ENCODE measurements at places on chromosomes 12 and 14.

DNA sequence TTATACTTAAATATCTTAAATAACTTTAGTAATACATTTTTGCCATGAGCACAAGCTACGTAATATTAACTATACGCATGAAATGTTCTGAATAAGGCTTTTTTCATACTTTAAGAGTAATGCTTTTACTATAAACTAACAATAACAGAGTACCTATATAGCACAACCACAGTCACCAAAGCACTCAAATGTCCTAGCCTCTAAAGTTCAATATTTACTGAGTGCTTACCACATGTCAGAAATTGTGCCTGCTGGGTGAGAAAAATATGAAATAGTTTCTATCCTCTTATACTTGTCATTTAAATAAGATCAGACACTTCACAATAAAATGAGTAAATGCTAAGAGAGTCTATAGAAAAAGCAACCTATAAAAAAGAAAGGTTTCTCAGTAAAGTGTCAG, 83.1 kb downstream of the SH2B3 start:
- DNase-seq = no peak

DNA sequence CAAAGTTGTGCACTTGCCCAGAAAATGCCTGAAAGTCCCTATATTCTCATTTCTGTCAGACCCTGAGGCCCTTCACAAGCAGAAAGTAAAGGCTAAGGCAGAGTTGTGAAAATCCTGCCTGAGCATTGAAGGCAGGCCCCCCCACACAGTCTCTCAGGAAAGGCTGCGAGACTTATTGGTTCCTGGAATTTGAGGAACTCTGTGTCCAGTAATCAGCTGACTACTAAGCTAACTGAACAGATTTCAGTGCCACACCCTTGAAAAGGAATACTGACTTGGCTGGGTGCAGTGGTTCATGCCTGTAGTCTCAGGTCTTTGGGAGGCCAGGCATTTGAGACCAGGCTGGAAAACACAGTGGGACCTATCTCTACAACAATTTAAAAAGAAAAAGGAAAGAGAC, 21.1 kb upstream of the PPP2R5E start:
- no peak for DNase-seq

DNA sequence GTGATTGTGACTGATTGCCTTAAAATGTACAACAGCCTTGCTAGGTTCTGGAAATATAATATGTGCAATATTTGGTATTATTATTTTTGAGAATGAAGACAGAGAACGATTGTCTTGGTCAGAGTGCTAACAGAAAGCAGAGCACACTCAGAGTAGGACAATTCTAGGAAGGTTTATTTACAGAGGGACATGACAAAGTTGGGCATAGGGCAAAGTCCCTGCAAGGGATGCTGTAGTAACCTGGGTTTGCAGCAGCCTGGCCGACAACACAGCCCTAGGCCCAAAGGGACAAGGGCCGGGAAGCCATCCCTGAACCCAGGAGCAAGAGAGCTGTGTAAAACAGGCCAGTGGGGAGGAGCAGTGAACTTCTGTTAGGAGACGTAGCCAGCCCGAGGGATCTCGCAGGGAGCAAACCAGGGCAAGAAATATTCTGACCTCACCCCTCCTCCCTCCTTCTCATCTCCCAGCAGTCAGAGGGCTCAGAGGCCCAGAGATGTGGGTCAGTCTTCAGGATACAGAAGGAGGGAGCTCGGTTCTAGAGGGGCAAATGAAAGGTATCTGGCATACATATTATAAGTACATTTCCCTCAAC, 51.0 kb upstream of the FERMT2 start:
- DNase-seq = no peak

GRCh38 chr12:129662234-129662633, 241.6 kb downstream of the TMEM132D start:
- DNase-seq = no peak

GRCh38 chr12:106841510-106842302, 67.2 kb downstream of the RIC8B start:
- peak; percentile 13 for DNase-seq

DNA sequence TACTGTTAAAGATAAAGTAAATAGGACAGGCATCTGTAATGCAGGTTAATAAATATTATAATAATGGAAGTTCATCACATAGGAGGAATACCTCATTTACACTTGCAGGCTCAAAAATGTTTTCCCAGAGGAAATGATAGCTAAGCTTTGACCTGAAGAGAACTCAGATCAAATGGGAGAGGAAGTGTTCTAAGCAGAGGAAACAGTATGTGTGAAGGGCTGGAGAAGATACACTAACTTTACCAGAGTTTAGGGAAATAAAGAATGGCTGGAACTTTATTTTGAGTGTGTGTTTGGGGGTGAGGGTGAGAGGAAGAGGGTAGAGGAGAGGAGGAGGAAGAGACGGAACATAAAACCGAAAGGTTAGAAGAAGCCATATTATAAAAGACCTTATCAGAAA, 34.0 kb upstream of the AP4S1 start:
- DNase-seq = no peak
